ENCODE measurements at places on chromosomes 11 and 22.

- DNase-seq: no peak
These were observed 7.6 kb upstream of the JHY start for GRCh38 chr11:122874991-122875390.

DNA sequence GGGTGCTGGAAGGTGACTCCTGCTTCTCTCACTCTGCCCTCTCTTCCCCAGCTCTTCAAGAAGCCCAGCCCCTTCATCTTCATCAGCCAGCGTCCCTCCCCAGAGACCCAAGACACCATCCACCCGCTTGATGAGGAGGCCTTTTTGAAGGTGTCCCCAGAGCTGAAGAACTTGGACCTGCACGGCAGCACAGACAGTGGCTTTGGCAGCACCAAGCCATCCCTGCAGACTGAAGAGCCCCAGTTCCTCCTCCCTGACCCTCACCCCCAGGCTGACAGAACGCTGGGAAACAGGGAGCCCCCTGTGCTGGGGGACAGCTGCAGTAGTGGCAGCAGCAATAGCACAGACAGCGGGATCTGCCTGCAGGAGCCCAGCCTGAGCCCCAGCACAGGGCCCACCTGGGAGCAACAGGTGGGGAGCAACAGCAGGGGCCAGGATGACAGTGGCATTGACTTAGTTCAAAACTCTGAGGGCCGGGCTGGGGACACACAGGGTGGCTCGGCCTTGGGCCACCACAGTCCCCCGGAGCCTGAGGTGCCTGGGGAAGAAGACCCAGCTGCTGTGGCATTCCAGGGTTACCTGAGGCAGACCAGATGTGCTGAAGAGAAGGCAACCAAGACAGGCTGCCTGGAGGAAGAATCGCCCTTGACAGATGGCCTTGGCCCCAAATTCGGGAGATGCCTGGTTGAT is 12.6 kb downstream of the IL10RA start:
- DNase-seq: no peak

GRCh38 chr11:122294041-122294440 is 178.0 kb upstream of the BLID start:
- DNase-seq: no peak

DNA sequence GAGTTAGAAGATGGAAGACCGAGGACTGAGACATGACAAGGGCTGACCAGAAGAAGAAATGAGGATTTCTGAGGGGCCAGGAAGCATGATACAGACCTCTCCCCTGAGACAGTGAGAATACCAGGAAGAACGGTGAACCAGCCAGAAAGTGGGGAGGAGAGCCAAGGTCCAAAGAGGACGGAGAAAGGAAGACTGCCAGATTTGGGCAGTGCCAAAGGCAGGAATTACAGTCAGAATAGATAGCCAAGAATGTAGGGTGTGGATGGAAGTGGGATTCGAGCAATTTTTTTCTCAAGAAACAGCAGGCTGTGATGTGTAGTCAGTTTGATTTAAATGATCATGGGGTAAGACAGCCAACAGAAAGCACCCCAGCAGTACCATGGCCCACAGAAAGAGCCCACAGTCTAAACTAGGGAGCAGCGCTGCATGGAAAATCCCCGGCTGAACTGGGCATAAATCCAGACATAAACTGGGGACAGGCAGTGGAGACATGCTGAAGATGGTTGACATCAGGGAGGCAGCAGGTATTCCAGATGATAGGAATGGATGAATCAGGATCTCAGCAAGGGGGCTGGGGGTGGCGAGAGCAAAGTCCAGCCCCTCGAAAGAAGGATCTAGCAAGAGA is 67.3 kb upstream of the BARX2 start:
- DNase-seq: no peak

- DNase-seq: no peak
These were observed 288.3 kb downstream of the CADM1 start for GRCh38 chr11:115215694-115216617.

GRCh38 chr22:23085785-23086184 is 15.5 kb downstream of the GNAZ start:
- DNase-seq: no peak

DNA sequence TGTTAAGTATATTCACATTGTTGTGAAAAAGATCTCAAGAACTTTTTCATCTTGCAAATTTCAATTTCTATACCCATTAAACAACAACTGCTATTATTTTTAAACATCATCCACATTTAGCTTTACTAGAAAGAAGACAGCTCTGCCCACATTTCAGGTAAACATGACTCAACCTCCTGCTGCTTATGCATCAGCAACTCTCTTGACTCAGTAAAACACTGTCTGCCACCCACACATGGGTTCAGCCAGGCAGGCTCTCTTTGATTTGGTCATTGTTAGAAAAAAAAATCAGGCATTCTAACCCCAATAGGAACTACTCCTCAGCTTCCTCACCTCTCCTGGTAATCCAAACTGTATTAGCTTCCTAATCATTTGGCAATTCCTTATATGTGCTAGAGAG is 5.1 kb upstream of the ENDOD1 start:
- DNase-seq: no peak

GRCh38 chr11:82899186-82899820 is 927 bp downstream of the PRCP start:
- DNase-seq: no peak

DNA sequence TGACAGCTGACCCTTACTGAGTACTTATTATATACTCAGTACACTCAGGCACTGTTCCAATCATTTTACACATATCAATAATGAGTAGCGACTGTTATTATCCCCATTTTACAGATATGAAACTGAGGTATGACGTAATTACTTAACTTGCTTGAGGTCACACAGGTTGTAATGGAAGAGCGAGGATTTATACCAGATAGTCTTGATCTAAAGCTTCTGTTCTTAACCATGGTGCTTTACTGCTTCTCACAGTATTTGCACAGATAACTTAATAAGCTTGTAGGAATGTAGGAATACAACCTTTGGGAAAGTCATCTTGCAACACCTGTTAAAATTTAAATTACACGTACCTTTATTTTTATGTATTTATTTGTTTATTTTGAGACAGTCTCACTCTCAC is 31.7 kb upstream of the TMEM135 start:
- DNase-seq: no peak

- no peak for DNase-seq
These were observed 35.3 kb downstream of the ZNRF3 start for GRCh38 chr22:28918550-28919271.

DNA sequence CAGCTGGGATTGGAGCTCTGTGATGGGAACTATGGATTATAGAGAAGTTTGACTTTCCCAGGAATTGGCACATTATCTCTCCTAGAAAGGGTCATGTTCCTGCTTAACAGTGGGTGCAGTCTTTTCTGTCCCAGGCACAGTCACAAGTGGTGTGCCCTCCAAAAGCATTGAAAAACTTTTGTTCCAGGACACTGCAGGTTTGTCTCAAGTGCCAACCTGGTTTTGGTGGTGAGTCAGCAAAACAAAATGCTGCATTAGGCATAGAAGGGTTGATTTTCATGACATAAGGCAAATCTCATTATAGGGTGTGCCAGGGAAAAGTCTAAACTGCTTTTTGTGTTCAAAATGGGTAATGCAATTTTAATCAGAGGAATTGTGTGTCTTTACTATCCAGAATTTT is 4.9 kb downstream of the HTATIP2 start:
- no peak for DNase-seq

- DNase-seq: no peak
These were observed 2.9 kb downstream of the SLC35C1 start for GRCh38 chr11:45807792-45808238.
